HFF-Myc (cell line): ENCODE measurements at places on chromosomes 13 and 19.

GRCh38 chr13:30135351-30135750 is 172.0 kb downstream of the KATNAL1 start:
- no peak for DNase-seq

DNA sequence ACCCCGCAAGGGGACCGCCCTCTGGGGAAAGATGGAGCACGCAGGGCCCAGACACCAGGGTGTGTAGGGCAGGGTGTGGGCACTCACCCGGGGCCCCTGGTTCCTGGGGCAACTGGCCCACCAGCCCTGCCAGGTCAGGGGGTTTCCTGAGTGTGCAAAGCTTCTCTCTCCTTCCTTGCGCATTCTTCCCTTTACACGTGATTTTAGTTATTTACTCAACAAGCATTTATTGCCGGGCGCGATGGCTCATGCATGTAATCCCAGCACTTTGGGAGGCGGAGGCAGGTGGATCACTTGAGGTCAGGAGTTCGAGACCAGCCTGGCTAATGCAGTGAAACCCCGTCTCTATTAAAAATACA is 20.4 kb downstream of the PRR36 start:
- no peak for DNase-seq

DNA sequence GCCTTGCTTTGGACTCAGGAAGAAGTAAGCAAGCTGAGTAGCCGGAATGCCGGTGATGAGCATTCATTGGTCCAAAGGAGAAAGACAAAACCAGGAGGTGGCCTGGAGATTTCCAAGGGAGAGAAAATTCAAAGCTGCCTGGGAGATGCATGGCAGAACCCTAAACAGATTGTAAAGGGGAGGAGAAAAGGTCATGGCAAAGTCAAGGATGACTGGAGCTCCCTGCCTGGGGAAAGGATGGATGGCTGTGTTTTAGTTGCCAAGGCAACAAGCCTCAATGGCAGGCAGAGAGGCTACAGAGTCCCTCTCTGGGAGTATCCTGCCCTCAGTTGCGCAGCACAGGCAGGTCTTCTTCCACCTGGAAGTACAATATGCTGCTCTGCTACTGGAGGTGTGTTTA is 134.0 kb downstream of the ENOX1 start:
- no peak for DNase-seq

- no peak for DNase-seq
These were observed 749.4 kb upstream of the SLC10A2 start for GRCh38 chr13:103815619-103816018.

- no peak for DNase-seq
These were observed 15.0 kb upstream of the PGLS start for GRCh38 chr19:17496337-17496997.

GRCh38 chr19:29622166-29623070 is 16.3 kb downstream of the POP4 start:
- DNase-seq, result no peak

GRCh38 chr13:66530686-66531085 is 699.5 kb downstream of the PCDH9 start:
- DNase-seq, result no peak

- DNase-seq, result peak; percentile 69
These were observed 704.7 kb downstream of the DIAPH3 start for GRCh38 chr13:59458908-59459579.

DNA sequence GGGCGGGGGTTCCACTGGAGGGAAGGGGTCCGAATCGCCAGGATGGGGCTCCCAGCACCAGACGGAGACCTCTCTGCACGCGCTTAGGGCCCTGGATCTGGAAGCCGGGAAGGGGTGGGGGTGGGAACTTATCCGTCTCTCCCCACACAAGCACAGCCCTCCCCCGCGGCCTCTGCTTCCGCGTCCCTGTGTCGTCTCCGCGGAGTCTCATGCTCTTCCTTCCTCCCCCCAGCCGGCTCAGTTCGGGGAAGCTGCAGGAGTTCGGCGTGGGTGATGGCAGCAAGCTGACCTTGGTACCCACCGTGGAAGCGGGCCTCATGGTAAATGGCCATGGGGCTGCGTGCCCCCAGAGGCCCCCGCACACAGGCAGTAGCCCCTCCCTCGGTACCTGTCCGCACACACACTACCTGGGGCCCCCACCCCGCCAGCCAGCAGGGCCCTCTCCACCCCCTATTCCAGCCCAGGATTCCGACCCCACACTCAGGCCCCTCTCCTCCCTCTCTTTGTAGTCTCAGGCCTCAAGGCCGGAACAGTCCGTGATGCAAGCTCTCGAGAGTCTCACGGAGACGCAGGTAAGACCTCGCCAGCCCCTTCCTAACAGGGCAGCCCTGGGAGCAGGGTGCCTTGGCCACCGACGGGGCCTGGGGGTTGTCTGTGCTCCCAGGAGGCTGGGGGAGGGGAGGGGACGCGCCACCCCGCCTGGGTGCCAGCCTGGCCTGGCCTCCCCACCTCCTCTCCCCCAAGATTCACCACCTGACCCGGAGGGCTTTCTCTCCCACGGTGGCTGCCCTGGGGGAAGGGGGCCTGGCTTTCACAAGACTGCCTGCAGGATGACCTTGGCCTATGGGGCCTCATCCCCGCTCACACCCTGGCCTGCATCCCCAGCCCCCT is 3.2 kb downstream of the MIDN start:
- no peak for DNase-seq

DNA sequence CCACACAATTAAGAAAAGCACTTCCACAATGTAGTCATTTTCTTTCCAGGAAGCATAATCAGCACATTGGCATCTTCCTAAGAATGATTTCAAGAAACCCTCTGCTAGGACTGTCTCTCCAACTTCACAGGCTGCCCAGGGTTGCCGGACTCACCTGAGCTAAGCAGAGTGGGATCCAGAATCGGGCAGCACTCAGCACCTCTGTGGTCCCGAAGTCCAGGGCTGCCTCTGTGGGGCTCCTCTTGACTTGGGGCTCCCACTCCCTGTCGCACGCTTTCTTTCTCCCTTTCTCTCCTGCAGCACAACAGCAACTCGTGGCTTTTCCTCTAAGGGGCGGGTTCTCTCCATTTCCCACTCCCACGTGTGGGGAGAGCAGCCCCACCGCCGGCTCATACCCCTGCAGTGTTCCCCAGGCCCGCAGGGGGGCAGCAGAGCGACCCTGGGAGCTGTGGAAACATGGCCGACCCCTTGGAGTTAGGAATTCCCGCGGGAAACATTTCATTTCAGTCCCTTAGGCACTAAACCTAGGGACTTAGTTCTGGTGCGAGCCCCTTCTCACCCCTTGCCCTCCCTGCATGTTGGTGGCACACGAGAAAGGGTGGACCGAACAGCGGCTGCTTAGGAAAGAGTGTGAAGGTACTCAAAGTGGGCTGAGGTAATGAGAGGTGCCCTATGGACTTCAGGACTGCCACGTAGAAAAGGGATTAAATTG is at the start of gene TMEM272:
TSS of gene TMEM272 (minus strand) at position 316 of the 712 bp plus-strand sequence. CDS start 6,647 bp downstream, outside the sequence.
- no peak for DNase-seq

- no peak for DNase-seq
These were observed 30.9 kb downstream of the MZT1 start for GRCh38 chr13:72696579-72696978.

GRCh38 chr13:21670006-21670882 is 629 bp upstream of the FGF9 start:
- DNase-seq, result no peak

DNA sequence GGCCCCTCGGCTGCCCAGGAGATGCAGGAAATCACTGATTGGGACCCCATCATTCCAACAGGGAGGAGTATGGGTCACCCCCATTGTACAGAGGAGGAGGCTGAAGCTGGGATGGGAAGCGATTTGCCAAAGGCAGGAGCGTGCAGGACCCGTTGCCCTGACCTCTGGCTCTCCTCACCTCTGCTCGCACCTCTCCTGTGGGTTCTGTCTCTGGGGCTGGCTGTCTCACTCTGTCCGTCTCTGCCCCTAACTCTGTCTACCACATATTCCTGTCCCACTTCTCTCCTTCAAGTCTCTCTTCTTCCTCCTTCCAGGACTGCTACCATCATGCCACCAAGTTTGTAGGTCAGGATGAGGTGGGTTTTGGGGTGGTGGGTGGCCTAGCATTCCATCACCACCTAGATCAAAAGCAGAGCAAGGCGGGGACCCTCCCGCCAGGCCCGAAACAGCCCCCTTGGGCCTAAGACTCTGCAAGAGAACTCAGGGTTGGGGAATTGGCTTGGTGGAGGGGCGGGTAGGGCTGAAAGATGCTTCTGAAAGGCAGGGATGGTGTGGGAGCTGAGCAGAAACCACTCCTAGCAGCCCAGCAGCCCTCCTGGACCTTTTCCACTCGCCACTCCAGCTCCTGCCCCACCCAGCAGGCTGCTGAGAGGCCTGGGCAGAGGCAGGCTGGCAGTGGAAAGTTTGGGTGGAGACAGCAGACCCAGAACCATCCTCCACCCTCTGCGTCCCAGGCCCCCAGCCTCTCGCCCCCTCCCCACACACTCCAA is 1.0 kb upstream of the LGALS7 start:
- no peak for DNase-seq

GRCh38 chr19:7869910-7870511 is 4.2 kb downstream of the PRR36 start:
- no peak for DNase-seq

DNA sequence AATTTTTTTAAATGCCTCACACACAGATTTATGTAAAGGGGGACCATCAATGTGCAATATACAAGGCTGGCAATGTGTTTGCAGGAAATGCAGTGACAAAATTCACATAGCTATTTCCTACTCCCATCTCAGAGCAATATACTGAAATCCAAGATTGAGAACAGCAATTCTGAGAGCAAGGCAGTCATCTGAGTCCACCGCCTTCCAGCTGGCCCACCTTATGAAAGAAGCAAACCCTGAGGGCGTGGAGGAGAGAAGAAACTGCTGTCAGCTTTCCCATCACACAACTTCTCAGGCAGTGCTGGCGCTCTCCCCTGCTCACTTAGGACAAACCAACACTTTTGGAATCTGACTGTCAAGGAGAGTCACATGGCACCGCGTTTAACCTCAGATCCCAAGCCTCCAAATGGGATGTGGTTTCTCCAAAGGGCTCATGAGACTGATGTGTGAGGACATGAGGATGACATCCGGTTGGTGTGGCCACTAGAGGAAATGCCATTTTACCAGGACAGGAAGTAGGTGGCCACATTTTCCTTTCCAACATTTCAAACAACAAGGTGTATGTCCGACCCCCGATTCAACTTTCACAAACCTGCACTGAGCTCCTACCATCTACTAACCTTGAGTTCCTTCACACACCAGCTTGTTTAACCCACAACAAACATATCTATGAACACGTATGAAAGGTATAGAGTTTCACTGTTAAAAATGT is 3.7 kb upstream of the DOCK9 start:
- DNase-seq, result no peak

GRCh38 chr13:23883255-23883654 is 5.9 kb downstream of the MIPEP start:
- no peak for DNase-seq

DNA sequence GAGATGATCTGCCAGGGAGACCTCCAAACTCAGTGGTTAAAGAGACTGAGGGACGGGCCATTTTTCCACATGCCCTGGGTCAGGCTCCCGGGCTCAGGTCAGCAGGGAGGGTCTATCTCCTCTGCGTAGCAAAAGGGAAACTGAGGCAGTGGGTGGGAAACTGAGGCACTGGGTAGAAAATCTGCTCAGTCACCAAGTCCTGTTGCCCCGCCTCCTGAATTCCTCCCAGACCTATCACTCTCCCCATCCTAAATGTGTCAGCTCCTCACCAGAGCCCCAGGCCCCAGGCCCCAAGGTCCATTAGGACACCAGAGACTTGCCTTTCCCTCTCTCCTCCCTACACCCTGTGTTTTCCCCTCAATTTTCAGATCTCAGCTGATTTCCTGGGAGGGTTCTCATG is 2.4 kb downstream of the CD320 start:
- no peak for DNase-seq

GRCh38 chr13:102033857-102034331 is 368.0 kb downstream of the FGF14 start:
- no peak for DNase-seq

- no peak for DNase-seq
These were observed 124.2 kb downstream of the LMO7 start for GRCh38 chr13:75760131-75761021.

DNA sequence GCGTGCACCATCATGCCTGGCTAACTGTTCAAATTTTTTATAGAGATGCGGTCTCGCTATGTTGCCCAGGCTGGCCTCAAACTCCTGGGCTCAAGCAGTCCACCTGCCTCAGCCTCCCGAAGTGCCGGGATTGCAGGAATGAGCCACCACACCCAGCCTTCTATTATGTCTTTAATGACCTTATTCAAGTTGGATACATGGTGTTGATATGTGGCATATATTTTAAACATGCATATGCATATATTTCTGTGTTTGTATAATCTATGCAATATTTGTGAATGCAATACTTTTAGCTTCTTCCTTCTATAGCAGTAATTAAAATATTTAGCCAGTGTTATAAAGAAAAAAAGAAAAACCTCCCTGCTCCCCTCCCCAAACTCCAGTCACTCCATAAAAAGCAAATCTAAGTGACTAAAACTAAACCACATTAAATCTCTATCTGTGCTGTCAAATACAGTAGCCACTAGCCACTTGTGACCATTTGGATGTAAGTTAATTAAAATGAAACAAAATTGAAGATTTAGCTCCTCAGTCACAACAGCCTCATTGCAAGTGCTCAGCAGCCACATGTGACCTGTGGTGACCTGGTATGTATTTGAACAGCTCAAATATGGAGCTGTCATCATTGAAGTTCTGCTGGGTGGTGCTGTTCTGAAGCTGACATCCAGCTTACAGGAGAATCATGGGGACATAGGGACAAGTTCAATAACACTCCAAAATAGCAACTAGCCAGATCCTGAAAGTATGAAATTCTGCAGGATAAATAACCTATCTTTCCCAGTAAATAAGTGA is 27.4 kb downstream of the FCGBP start:
- DNase-seq, result no peak

DNA sequence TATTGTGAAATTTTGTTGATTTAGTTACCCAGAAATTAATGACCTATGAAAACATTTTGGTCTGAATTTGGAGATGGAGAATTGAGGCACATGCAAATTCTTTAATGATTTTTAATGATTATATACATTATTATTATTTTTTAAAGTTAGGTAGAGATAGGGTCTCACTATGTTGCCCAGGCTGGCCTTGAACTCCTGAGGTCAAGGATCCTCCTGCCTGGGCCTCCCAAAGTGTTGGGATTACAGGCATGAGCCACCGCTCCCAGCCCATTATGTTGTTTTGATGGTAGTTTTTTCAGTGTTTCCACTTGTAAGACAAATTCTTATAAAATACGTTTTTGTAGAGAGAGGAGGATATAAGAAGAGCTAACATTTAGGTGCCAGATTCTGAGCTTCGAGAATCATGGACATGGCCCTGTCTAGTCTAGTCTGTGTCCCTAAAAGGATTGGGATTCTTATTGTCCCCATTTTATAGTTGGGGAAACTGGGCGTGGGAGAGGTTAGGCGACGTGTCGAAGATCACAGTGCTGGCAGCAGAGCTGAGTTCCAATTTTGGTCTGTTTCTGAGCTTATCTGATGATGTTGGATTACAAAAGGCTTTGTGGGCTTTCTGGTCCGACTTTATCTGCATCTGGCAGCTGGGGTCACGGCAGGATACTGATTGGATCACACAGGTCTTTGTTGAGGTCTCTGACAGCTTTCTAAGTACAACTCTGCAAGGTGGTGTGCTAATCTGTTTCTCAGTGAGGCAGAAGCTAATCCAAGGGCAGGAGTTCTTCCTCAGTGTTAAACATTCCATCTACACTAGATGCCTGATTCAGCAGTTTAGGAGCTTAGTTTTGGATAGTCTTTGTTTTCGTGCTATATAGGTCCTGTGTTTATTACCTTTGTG is 7.5 kb upstream of the WDR88 start:
- DNase-seq, result no peak
